ENCODE measurements at places on chromosomes 12 and 14.

GRCh38 chr12:93015871-93016751 lies 87.0 kb upstream of the EEA1 start:
- DNase-seq: no peak

- DNase-seq: peak; percentile 23
Measured at GRCh38 chr12:5022465-5023061, 21.1 kb upstream of the KCNA5 start.

- peak; percentile 71 for DNase-seq
Measured at GRCh38 chr14:96584199-96584906, 82.2 kb downstream of the PAPOLA start.

DNA sequence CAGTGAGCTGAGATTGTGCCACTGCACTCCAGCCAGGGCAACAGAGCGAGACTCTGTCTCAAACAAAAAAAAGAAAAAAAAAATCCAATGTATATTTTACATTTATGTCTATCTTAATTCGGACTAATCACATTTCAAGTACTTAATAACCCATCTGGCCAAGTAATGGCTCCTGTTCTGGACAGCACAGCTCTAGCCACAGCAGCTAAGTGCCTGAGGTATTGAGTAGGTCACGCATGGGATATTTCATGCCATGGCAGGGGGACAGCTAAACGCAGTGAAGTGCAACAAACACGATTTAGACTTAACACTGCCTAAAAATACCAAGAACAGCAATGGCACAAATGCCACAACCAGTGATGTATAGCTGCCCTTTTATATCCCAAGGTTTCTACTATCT lies 8.0 kb downstream of the BAZ1A start:
- DNase-seq: no peak

DNA sequence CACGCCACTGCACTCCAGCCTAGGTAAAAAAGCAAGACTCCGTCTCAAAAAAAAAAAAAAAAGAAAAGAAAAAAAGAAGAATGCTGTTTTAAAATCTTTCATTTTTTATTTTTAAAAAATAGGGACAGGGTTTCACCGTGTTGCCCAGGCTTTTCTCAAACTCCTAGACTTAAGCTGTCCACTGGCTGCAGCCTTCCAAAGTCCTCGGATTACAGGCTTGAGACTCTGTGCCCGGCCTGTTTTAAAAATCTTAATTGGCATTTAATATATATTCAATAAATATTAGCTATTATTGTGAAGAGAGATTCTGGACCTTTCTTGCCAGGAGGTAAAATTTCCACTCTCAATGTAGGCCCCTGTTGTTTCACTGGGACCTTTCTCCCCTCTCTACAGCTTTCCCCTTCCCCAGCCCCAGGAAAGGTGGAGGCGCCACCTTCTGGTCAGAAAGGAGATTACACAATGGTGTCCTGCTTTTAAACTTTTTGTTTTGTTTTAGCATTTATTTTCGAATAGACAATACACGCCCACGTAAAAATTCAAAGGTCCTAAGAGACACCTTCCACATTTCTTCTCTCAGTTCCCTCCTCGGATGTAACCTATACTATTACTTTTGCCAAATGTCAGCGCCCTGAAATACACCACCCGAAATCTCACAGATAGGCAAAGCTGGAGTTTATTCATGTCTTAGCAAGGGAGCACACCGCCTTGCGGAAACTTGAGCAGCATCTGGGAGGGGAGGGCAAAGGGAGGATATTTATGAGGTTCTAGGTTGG lies 23.8 kb upstream of the PHC1 start:
- peak; percentile 33 for DNase-seq

DNA sequence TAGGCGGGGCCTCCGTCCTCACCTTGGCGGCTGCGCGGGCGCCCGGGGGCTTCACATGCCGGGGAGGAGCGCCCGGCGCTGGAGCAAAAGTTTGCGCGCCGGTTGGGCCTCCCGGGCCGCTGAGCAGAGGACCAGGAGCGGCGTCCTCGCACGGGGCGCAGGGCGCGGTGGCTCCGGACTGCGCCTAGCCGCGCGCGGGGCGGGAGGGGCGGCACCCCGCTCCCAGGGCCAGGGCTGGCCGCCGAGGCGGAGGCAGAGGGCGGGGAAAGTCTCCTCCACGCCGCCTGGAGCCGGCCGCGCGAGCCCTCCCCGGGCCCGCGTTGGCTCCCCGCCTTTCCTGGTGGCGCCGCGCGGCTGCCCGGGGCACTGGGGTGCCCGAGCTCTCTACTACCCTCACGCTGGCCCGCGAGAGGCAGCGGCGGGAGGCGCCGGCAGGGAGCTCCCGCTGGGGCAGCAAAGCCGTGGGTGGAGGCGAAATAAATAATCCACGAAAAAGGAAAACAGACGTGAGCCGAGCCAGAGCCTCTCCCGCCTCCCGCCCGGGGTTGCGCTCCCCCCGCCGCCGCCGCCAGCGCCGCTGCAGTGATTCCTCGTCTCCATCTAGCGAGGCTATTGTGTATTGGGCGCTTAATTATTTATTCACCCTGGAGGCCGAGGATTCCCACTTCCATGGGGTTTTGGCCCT lies 400 bp upstream of the PRIMA1 start:
- peak; percentile 96 for DNase-seq

GRCh38 chr12:67446716-67447115 lies 177.6 kb downstream of the CAND1 start:
- no peak for DNase-seq

GRCh38 chr12:47778881-47779280 lies 5.8 kb downstream of the SLC48A1 start:
- DNase-seq: no peak

- DNase-seq: peak; percentile 40
Measured at GRCh38 chr14:68574906-68575305, 218.0 kb downstream of the ZFP36L1 start.

DNA sequence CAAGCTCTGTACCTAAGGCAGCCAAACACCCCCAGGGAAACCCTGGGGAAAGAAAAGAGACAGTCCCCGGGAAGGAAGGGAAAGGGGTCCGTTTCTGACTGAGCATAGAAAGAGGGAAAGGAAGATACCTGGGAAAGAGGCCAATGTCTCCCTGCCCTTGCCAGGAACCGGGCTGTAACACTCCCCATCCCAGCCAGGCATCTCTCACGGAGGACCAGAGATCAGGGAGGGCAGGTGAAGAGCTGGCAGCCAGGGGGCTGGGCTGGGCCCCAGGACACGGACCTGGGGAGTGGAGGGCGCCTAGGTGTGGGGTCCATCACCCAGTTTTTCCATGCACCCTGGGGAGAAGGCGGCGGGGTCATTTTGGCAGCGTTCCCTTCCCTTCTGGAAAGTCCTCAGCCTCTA lies 18.9 kb upstream of the PLEKHH1 start:
- DNase-seq: peak; percentile 54

DNA sequence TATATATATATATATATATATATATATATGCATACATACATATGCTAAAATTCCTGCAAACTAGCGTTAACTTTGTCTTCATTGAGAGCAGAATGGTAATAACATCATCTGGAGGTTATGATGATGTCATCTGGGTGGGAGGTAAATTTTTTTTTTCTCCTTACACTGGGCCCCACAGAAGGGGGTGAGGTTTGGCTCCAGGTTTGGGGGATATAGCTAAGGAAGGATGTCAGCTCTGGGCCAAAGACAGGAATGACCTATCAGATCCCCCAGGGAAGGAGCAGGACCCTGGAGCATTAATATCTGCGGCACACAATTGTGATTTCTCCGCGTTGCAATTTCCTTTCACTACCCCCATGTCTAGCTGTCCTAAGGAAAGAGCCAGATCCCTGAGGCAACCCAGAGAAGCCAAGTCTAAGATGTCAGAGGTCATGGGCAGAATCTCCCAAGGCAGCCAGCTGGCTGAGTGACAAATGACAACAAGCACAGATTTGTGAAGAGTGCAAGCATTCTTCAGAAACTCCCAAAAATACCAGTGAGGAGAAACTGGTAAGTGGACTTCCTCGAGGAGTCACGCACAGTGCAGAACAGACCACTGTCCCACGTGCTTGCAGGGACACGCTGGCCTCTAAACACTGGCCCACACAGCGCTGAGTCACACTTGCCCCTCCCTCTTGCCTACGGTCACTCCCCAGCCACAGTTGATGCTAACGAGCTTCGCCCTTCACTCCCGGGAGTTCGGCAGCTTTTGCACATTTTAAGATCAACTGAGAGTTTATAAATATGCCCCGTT lies 9.9 kb downstream of the UBC start:
- peak; percentile 87 for DNase-seq

GRCh38 chr14:39383026-39383660 lies 49.1 kb downstream of the FBXO33 start:
- DNase-seq: no peak

- DNase-seq: peak; percentile 96
Measured at GRCh38 chr12:389142-390096, at the start of gene KDM5A. TSS of gene KDM5A (minus strand) at chr12:389320. CDS start at chr12:389091, 229 bp downstream.

DNA sequence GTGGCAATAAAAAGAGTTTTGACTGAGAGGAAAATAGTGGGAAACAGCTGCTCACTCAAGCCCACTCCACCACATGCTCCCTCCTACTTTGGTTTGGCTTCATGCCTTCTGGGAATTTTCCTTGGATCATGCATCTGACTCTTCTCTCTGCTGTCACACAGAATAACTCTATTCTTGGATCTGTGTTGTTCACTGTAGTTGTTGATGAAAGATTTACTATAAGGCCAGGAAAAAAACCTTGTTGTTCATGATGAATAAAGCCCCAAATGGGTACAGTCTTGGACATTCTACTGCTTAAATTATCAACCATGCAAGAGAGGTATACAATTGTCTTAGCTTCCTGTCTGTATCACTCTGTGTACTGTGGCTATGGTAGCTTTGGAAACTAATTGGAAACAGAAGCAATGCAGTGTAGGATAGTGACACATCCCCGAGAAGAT lies 70.5 kb downstream of the TMX1 start:
- no peak for DNase-seq

DNA sequence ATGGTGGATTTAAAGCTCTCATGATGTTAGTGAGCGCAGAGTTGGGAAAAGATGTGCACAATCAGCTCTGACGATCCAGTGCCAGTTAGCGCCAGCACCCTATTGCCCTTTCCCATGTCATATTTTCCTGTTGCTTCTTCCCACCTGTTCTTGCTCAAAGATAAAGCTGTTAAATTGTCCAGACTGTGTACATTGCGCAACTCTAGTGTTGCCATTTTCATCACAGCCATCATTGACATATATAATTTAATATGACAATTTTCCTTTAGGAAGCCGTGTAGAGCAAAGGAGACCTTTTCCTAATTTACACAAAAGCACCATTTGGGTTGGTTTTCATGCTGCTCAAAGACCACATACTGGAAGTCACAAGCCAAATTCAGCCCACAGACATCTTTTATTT lies 5.7 kb upstream of the C12orf42 start:
- no peak for DNase-seq

GRCh38 chr12:94706250-94706661 lies 55.9 kb upstream of the TMCC3 start:
- DNase-seq: no peak

- no peak for DNase-seq
Measured at GRCh38 chr14:19902409-19902808, 18.0 kb upstream of the OR4K5 start.

GRCh38 chr12:132181570-132182200 lies 37.4 kb downstream of the NOC4L start:
- DNase-seq: no peak

GRCh38 chr14:92609955-92610354 lies 96.4 kb downstream of the RIN3 start:
- no peak for DNase-seq

DNA sequence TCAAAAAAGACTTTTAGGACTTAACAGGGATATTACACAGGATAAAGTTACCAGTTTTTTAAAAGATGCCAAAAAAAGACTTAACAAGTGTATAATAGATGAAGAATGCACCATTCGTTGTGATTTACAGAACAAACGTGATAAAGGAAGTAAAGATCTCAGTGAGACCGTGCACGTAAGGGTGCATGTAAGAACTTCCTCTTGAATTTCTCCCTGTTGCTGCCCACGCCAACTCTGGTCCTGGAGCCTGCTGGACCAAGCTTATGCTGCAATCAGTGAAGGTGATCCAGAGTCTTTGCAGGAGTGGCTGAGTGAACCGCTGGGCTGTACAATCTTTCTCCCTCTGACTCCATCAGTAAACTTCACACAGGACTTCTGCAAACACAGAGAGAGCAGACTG lies 593.7 kb downstream of the TMEM121 start:
- no peak for DNase-seq

GRCh38 chr14:24853446-24853845 lies 196.5 kb downstream of the STXBP6 start:
- no peak for DNase-seq

DNA sequence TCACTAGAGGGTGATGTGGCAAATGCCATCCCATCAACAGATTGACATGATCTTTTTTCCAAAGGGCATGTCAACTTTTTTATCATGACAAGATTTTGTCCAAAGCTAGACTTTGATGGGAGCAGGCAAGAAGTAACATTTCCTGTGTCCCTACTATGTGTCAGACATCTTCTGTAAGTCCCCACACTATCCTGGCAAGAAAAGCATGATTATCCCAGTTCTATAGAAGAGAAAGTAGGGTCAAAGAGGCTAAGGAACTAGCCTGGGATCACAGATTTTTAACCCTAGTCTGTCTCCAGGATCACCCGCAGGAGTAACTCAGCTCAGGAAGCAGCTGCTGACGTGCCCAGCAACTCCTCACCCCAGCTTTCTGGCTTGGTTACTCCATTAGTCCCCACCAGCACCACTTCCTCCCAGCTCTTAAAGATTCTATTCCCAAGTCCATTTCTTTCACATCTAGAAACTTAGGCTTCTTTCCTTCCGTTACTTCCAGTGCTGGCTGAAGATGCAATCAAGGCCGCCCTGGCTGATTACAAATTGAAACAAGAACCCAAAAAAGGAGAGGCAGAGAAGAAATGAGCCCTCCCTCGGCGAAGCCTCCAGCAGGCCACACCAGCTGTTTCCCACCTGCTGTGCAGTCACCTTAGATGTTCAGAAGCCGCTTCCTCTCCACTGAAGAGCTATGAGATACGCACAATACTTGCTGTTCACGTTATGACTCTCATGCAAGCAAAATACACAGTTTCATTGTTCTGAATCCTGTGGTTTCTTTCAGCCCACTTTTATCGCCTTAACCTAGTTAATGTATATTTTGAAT lies 6.2 kb downstream of the ISCU start:
- DNase-seq: no peak

- DNase-seq: no peak
Measured at GRCh38 chr12:93205361-93205760, 172.4 kb upstream of the NUDT4 start.

- no peak for DNase-seq
Measured at GRCh38 chr14:22556021-22556989, 32.7 kb downstream of the DAD1 start.

DNA sequence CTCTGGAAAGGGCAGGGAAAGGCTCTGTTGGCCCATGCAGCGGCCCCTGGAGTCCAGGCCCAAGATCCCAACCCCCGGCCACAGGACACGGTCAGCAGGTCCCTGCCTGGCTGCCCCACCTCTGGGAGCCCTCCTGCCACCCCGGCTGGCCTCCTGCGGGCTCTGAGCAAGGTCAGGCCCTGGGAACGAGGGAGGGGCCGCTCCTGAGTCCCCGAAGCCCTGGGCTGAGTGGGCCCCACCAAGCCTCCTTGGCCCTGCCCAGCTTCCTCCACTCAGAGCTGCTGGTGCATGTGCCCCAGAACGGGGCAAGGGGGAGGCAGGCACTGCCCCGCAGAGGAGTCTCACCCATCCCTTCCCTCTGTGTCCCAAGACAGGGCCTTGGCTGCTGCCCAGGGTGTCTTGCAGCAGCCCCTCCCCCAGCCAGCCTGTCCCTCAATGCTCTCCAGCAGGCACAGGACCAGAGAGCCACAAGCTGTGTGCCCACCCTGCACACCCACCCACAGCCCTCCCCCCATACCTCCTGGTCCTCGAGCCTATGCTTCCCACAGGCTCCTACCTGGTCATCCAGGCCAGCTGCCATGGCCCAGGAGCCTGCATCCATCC lies 7.4 kb upstream of the C14orf180 start:
- no peak for DNase-seq
